DMS153 (cell line): ENCODE measurements at places on chromosomes 6 and 20.

GRCh38 chr6:27176523-27177484, 70.7 kb upstream of the PRSS16 start:
- DNase-seq = no peak

- peak; percentile 86 for DNase-seq
Measured at GRCh38 chr6:170545405-170545804, 7.7 kb downstream of the PSMB1 start.

- DNase-seq = no peak
Measured at GRCh38 chr6:106802139-106802538, 172.4 kb downstream of the CD24 start.

DNA sequence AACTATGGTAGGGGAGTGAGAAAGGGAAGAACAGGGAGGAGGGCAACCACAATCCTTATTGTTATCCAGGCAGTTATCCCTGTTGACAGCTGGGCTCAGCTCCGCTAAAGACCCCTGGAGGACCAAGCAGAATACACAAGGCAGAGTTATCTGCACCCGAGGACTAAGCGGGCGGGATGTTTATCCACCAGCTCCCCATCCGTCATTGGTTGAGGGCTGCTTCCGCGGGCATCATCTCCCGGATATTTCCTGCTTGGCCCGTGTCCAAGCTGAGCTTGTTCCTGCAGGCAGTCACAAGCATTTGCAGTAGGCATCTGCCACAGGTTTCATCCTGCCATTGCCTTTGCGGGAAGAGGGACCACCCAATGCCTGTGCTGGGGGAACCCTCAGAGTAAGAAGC, 102.1 kb downstream of the DLGAP4 start:
- peak; percentile 81 for DNase-seq

DNA sequence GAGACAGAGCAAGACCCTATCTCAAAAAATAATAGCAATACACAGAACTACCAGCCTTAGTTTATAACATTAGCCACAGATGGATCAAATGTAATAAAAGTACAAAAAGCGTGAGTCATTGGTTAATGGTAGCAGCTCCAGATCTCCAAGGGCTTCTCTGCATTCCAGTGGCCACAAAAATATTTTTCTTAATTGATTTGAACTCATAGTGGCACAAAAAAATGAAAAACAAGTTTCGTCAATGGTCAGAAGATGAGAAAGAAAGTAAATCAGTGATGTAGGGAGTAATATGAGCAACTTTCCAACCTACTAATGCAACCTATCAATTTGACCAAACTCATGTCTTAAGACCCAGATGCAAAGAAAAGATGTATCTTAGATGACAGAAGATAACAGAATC, 79.6 kb downstream of the CEP57L1 start:
- DNase-seq = no peak

- no peak for DNase-seq
Measured at GRCh38 chr6:14280006-14280510, 162.5 kb downstream of the CD83 start.

DNA sequence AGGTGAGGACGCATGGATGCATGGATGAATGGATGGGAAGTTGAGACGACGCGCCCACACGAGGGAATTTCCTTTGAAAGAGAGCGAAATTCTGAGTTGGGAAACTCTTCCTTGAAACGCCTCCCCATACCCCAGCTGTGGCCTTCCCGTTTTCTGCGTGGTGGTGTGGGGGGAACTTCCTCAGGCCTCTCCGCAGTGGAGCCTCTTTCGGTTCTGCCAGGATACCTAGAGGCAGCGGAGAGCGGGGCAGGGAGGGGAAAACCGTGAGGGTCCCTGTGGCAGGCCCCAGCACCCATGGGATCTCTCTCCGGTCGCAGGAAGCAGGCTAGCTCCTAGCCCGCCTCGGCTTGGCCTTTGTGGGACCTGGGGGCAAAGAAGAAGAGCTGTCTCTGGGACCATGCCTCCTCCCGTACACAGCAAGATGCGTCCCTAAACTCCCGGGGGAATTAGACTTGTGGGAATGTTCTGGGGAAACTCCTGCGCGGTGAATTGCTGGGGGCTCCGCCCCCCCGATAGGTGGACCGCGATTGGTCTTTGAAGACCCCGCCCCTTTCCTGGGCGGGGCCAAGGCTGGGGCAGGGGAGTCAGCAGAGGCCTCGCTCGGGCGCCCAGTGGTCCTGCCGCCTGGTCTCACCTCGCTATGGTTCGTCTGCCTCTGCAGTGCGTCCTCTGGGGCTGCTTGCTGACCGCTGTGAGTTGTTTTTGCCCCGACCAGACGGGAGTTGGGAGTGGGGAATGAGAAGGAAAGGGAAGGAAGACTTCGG, at the start of gene CD40:
CD40 (plus strand) TSS at position 611 of the 764 bp plus-strand sequence; CDS start at position 641, 30 bp downstream.
- DNase-seq = peak; percentile 63

GRCh38 chr6:17886891-17887290, 100.5 kb downstream of the KIF13A start:
- no peak for DNase-seq
